ENCODE measurements at places on chromosomes 3 and 15.

DNA sequence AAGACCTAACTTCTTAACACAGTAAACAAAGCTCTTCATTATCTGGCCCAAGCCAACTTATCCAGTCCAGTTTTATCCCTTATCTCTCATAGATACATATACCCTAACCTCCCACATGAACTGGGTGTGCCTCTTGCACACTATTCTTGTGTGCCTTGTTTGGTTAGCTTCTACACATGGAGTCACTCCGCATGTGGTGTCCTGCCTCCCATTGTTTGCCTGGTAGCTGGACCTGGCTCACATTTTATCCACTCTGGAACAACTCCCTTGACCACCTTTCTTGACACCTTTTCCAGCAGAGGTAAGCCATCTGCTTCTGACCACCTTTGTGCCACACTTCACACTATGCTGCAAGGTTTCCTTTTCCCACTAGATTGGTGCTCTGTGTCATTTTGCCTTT lies 15.2 kb downstream of the TIPARP start:
- DNase-seq = no peak

- no peak for DNase-seq
Observed at GRCh38 chr15:90789462-90789861, 72.3 kb downstream of the BLM start.

DNA sequence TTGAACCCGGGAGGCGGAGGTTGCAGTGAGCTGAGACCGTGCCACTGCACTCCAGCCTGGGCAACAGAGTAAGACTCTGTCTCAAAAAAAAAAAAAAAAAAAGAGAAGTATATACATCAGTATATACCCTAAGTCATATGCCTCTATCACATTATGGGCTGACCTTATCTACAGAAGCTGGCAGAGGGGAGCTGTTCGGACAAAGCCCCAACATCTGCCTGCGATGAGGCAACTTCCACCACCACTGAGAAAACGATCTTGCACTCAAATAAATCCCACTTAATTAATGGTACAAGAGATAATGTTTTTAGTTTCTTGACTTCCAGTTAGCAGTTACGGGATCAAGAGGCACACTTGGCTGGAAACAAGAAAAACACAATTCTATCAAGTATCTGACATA lies 2.2 kb downstream of the GLT8D1 start:
- no peak for DNase-seq

GRCh38 chr3:167780214-167780883 lies 44.8 kb downstream of the SERPINI1 start:
- no peak for DNase-seq

- DNase-seq = no peak
Observed at GRCh38 chr3:4703054-4703480, 209.9 kb downstream of the ITPR1 start.

GRCh38 chr3:142507241-142507640 lies 59.4 kb upstream of the XRN1 start:
- DNase-seq = no peak

GRCh38 chr3:119427669-119428068 lies 35.7 kb downstream of the TMEM39A start:
- no peak for DNase-seq

DNA sequence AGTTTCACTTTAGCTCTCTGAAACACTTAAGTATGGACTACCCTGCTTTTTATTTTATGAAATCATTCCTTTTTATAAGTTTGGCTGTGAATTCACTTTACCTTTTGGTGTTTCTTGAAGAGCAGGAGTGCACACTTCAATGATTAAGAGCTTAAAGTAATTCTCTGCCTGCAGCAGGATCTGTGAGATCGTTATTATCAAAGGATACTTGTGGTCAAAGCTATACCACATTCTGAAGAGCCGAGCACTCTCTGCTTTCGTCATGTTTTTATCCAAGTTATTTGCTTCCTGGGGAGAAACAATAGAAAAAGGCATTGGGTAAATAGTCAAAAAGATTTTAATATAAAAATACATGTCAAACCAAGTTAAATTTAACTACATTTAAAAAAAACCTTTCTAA lies 243.7 kb downstream of the CHST2 start:
- no peak for DNase-seq

- no peak for DNase-seq
Observed at GRCh38 chr3:167929968-167930367, 165.8 kb downstream of the GOLIM4 start.

- DNase-seq = no peak
Observed at GRCh38 chr3:76222201-76222600, 436.9 kb upstream of the ZNF717 start.

GRCh38 chr3:110324171-110324705 lies 747.4 kb upstream of the NECTIN3 start:
- no peak for DNase-seq

GRCh38 chr15:101614001-101614585 lies 38.1 kb downstream of the TM2D3 start:
- no peak for DNase-seq

DNA sequence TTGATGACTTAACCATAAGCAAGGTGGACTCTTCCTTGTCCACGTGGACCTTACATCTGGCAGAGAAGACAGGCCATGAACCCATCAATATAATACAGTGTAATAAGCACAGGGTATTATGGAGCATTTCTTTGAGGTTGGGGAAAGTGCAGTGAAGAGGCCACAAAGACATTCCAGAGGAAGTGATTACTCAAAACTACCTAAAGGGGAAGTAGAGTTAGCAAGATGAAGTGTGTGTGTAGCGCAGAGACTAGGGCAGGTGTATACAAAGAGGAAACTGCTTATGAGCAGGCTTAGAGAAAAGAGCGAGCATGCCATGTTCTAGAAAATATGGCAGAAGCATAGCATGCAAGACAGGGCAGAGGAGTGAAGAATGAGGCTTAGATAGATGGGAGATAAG lies 17.9 kb downstream of the CP start:
- no peak for DNase-seq

- DNase-seq = no peak
Observed at GRCh38 chr3:103923907-103924306, 1442.8 kb upstream of the ALCAM start.

DNA sequence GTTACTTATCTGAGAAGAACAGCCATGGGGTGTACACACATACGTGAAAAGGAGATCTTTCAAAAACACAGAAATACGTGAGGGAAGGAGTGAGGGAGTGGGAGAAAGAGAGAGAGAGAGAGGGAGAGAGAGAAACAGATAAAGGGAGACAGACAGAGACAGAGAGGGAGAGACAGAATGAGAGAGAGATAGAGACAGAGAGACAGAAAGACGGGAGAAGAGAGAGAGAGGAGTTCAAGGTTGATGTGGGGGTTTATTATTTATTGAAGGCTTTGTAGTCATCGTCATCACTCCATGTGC lies 64.0 kb downstream of the CHST2 start:
- no peak for DNase-seq

- DNase-seq = peak; percentile 38
Observed at GRCh38 chr15:73240866-73241499, 127.8 kb downstream of the HCN4 start.

GRCh38 chr3:32531010-32531647 lies 28.5 kb upstream of the CMTM6 start:
- DNase-seq = no peak

DNA sequence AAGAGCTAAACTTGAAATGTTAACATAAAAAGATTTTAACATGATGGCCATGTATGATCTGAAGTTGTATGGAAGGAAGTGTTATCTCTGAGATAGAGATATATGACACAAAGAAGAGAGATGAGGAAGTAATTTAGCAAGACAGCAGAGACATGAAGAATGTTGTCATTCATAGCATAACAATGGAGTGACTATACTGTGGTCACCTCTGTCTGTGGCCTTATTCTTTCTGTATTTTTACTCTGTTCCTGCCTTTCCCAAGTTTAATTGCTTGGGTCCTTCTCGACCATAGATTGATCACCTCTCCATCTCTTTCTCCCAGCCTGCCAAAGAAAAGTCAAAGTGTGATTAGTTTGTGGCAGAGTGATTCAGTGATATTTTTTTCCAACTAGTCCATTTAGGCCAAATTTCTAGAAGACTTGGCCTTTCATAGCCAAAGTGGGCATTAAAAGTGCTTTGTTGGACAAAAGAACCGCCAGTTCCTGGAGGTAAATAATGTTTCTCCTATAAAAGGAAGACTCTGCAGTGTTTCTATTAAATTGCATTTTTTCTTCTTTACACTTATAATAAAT lies 711.9 kb downstream of the CADM2 start:
- DNase-seq = no peak

- no peak for DNase-seq
Observed at GRCh38 chr15:43215961-43216360, 4.9 kb downstream of the EPB42 start.

- DNase-seq = no peak
Observed at GRCh38 chr3:196666001-196666867, 26.7 kb downstream of the NRROS start.

DNA sequence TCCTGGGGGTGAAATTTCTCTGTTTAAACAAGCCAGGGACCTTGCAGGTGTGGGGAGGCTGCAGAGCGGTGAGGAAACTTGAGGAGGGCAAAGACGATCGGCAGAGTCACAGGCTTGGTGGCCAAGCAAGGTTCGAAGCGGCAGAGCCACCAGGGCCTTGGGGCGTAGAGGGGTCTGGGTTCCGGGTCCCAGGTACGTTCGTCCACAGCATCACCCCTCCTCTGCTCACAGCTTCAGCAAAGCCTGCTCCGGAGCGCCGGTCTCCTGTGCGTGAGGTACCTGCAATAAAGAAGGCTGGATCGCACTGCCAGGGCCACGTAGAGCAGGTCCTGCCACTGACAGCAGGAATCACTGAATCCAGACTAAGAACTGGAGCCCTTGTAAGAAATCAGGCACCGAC lies 66.8 kb upstream of the PCSK6 start:
- DNase-seq = no peak

DNA sequence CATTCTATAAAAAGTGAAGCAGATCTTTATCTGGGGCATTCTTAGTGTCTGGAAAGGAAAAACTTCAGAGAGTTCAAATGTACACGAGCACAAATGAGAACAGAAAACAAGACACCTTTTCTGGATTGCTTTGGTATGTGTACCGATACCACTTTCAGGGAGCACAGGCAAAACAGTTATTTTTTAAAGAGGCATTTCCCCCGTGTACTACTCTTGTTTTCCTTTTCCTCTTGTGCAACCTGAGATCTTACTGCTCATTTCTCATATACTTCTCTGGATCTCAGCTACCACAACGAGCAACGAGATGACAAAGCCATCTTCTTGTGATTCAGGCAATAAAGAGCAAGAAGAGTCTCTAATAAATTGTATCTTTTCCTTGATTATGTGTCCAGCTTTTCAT lies 463.6 kb downstream of the SHQ1 start:
- no peak for DNase-seq

DNA sequence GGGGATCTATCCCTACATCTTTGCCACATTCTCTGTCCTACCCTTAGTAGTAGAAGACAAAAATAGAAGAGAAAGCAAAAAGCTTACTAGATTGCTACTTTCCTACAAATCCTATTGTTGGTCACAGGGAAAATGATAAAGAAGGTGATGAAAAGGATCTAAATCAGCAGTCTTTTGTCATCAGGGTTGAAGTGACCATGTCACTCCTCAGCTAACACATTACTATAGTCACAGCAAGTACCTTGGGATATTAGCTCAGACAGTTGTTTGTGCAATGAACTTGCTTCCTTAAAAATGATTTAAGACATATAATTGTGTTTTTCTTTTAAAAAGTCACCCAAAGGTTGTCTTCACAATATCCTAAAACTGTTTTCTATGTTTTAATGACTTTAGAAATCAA lies 6.3 kb downstream of the ST3GAL6 start:
- DNase-seq = no peak

DNA sequence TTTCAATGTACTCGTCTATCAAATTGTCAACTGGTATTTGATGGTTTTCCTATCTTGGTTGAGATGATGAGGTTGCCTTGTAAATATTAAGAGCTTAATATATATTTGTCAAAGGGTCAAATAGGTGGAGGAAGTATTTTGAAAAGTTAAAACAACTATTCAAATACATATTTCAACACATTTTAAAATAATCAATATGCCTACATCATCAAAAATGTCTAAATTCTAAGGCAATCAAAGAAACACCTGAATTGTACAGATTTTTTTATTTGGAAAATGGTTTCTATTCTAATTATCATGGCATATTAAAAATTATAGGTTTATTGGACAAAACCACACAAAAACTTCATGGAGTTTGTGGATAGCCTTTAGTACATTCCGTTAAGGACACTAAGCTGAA lies 461.4 kb upstream of the ONECUT1 start:
- DNase-seq = no peak

- no peak for DNase-seq
Observed at GRCh38 chr3:143307613-143308183, 188.1 kb downstream of the CHST2 start.

DNA sequence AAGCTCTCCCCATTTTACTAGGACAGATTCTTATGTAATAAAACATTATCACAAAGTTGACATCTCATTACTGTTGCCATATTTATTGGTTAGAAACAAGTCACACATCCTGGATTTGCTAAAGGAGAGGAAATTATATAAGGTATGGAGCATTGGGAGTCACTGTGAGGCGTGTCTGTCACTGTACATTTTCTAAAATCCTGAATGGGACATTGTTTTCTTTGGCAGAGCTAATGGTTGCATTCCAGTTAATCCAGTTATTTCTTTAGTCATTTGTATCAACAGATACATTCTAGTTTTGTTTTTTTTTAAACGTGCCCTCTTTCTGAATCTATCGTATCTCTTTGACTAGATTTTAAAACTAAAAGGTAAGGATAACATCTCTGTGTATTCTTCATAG lies 70.2 kb upstream of the MITF start:
- no peak for DNase-seq

DNA sequence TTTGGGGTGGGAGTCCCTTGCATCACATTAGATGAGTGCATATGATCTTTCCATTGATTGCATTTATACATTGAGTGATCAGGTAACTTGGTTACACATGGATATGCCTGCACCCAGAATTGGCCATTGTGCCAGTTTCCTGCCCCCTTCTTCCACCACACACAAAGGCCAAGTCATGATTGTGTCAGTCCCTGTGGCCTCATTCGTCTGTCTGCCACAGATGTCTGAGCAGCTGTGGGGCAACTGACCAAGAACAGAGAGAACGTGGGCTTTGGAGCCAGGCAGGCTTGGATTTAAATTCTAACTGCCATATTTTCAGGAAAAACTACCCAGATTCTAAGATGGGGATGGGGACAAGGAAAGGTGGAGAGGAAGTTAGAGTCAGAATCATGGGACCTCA lies 27.0 kb downstream of the CCNL1 start:
- no peak for DNase-seq

Data from stimulated activated CD8-positive, alpha-beta memory T cell treated with anti-CD3 and anti-CD28 coated beads, Interleukin-4, amount 100 ng/mL, for 1 hour (primary cell).